ENCODE measurements at places on chromosomes 5 and 9.

DNA sequence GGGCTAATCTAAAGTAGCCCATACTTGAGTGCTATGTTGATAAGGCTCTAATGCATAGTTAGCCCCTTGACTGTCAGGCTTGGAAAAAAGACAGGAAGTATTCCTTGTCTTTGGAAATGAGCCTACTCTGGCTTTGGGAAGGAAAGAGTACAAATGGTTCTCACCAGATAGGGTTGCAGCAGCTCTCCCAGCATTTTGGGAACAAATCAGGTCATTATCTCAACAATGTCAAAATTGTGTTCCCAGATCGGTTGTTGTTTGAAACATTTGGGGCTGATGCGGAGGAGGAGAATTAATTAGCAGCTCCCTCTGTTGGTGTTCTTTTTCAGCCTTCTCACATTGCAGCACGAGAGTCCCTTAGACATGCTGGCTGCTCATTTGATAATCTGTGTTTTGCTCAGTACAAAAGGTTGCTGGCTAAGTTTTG is 294.7 kb upstream of the DMRT1 start:
- no peak for DNase-seq

DNA sequence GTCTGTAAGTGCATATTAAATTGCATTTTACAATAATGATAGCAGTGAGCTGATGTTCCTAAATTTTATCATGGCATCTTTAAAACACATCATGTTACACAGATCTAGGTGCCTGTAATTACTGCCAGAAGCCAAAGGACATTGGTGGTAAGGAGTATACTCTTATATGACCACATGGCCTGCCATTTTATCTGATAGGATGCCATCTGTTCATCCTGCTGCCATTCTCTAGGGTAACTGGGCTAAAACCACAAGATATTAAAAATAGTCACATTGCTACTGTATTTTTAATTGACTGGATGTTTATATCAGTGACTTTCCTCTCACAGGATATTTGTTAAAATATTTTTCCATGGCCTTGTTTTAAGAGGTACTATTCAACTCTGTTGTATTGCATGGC is 53.1 kb downstream of the HCN1 start:
- no peak for DNase-seq

DNA sequence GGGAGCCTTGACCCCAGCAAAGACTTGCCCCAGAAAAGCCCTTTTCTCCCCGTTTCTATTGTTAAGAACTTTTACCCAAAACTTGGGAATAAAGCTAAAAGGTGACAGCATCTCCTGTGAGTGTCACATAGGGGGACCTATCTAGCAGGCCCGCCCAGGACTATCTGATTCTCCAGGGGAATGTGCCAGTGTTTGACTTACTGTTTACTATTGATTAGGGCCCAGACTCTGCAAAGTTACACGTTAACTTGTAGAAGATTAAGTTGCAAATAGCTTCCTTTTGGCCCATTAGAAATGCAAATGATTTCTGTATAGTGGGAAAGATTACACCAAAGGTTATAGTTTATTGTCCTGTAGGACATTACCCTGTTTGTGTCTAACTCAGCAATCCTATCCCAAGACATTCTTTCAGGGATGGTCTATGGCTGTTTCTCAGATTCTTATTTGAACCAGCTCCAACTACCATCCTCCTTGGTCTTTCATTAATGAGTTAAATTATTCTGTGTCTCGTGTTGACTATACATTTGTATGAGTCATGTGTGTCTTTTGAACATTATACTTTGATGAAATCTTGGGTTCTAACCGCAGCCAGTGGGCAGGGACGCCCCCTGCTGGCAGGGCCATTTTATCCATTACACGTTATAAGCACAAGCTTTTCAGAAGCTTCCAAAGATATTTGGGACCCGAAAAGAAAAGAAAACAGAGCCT is 60.7 kb downstream of the HRH2 start:
- no peak for DNase-seq

DNA sequence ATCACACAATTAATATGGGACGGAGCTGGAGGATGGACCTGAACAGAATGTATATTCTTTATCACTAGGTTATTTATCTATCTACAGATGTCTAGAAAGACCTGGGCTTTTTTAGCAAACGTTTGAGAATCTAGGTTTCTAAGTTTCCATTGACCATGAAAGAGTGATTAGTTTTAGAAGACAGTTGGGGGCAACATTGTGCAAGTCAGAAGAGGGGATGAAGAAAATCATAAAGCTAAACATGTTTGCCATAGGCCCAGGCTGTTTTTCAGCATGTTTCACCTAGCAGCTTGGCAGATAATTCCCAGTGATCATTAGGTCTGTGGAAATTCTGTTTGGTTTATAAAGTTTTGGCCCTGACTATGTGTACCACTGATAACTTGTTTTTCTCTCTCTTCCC is 44.1 kb upstream of the CDKN2B start:
- no peak for DNase-seq

DNA sequence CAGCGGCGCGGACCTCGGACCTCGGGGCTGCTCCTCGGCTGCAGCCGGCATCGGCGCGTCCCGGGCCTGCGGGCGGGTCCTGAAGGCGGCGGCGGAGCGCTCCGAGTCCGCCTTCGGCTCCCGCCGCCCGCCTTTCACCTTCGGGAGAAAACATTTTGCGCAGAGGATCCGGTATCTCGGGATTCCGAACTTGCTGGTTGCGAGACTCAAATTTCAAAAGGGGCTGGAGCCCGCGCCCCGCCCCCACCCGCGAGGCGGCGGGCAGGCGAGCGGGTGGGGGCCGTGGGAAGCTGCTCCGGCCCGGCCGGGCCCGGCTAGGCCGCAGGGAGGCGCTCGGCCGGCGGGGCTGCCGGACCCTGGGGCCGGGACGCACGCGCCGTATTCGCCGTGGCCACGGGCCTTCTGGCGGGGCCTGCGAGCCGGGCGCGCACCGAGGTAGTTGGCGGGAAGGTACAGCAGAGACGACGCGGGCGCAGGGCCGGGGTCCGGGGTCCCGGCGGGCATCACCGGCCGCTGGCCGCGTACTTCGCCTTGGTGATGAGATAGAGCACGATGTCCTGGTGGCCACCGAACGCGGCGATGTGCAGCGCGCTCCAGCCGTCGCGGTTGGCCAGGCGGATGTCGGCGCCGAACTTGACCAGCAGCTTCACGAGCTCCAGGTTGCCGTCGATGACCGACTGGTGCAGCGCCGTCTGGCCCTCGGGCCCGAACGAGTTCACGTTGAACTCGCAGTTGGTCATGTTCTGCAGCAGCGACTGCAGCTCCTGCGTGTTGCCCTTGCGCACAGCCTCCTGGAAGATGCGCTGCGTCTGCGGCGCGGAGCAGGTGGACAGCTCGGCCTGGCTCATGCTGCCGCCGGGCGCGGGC is 757 bp downstream of the NRARP start:
- DNase-seq, result no peak
